ENCODE measurements at places on chromosomes 2 and 18.

DNA sequence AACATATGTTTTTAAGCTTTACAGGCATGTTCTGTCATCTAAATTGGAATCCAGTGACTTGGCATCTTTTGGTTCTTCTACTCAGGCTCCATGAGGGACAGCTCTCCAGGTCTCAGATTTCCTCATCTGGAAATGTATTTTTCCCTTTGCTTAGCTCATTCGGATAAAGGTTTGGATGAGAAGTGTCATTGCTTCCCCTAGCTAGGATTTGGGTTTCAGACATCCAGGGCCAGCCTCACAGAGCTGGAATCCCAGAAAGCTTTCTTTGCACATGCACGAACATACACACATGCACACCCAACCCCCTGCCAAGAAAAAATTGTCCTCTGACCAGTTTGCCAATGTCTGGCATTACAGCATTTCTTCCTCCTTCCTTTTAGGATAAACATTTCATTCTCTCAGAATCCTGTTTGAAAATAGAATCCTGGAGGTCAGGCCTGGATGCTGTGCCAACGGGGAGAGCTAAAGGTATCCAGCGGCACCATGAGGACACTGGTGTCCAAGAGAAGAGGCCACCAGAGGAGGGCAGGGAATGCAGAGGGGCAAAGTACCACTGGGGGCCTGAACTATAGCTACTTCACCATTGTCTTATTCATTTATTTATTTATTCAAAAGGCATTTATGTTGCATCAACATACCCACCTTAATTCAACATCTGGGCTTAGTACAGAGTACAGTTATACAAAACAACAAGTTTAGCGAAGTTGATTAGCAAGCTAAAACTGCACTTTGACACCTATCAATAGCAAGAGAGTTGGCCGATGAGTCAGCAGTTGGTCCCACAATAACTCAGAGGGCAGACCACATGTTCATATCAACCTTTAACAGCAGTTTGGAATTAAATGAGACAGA lies 97.9 kb upstream of the ATL2 start:
- no peak for DNase-seq

DNA sequence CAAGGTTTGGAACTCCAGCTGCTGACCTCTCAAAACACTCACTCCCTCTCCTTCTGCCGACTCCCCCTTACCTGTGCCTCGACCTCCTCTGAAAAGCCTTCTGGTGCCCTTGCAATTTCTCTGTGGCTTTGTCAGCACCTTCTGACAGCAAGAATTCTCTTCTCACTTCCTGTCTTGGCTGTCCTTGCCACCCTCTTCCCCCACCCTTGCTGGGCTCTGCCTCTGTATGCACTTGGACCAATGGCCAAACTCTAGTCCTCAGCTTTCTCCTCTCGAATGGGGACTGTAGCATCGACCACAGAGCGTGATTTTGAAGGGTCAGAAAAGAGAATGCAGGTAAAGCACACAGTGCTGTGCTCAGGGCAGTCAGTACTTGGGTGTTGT lies 99.0 kb downstream of the HS1BP3 start:
- DNase-seq: no peak

GRCh38 chr2:19114754-19115231 lies 243.6 kb downstream of the OSR1 start:
- no peak for DNase-seq

DNA sequence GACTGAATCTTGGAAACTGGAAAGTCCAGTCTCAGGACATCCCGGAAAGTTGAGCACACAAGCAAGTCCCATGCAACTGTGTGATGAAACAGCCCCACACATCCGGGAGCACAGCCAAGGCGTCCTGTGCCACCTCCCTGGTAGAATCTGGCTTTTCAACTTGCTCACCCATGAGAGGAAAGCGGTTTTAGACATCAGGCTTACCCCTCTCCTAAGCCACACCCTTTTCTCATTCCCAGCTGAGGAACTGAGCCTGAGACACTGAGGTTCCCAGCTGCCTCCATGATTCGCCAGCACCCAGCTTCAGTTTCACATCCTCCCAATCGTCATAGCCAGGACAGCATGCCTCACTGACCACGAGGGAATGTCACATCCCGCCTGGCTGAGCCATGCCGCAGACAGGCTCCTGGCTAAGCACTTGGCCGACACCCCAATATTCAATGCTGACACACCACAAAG lies 60.3 kb downstream of the STEAP3 start:
- no peak for DNase-seq

DNA sequence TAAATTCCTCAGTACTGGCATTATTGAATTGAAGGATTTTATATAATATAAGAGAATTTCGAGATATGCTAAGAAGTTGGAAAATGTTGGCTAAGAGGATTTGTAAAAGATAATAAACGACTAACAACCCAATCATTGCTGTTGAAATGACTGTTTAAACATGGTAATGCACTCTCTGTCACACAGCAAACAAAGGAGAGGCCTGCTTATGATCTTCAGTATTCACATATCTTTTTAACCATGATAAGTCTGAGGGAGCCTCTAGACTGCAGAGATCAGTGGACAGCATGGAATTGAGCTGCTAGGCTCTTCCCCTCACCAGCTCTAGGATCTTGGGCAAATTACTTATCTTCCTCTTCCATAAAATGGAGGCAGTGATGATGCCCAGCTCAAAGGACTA lies 2.7 kb downstream of the KCTD18 start:
- DNase-seq: no peak

DNA sequence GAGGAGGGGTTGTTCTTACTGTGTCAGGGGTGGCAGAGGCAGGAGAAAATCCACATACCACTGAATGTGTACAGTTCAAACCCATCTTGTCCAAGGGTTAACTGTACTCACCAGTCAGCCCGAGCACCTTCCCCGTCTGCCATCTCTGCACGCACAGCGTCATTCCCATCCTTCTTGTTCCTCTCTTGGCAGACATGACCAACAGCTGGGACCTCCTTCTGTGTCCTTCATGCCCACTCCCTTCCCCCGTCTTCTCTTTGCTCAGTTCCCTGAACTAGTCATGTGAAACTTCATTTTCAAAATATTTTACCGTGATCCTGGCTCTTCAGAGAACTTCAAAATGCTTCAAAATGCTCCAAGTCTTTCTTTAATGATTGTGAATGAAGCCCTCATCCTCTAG lies 92.0 kb downstream of the FARSB start:
- DNase-seq: no peak

- no peak for DNase-seq
Observed at GRCh38 chr18:50644807-50645206, 84.9 kb downstream of the MAPK4 start.

GRCh38 chr2:73112913-73113854 lies at the start of gene RAB11FIP5:
Gene RAB11FIP5, minus strand, starts transcription at chr2:73112948. Its CDS starts 171 bp downstream, at chr2:73112777.
- DNase-seq: peak; percentile 79

DNA sequence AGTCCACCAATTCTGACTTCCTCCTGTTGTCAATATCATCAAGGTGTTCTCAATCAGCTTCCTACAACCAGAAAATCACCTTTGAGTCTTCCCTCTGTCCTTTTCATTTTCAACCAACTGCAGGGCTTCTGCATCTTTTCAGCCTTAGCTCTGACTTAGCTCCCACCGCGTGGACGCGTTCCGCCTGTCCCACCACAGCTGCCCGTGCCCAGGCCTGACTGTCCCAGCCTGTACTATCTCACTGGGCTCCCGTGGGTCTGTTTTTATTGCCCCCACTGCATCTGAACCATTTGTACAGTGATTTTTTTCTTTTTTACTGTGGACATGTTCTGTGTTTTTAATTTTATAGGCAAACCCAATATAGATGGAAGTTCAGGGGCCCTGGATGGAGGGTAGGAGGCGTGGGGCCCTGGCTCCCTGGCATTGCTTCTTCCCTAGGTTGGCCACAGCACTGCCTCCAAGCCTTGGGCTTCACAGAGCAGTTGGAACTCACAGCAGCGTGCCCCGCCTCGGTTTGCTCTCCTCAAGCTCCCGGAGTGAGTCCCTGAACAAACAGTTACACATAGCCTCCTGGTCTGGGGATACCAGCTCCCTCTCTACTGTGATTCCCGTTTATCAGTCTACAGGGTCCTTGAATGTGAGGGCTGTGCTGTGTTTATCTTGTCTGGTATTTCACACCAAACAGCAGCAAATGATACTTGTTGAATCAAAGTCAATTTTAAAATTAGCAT lies 280.6 kb upstream of the PXDN start:
- no peak for DNase-seq

- DNase-seq: no peak
Observed at GRCh38 chr2:226641008-226641407, 158.6 kb downstream of the IRS1 start.

- DNase-seq: no peak
Observed at GRCh38 chr2:235966396-235966795, 201.8 kb downstream of the GBX2 start.

DNA sequence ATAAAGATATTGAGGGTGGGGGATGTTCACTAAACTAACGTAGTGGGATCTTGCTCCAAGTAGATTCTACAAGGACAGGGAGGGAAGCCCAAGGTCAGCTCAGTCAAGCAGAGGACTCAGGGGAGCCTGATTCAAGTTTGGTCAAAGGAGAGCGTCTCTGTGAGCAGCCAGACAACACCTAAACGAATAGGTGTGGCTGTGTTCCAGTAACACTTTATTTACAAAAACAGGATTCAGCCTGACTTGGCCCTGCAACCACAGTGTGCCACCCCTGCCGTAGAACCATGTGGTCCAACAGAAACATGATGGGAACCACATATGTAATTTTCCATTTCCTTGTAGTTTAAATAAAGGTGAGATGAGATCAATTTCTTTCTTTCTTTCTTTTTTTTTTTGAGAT lies 18.1 kb upstream of the FZD5 start:
- DNase-seq: no peak

- DNase-seq: no peak
Observed at GRCh38 chr2:176521878-176522670, 252.8 kb downstream of the MTX2 start.

DNA sequence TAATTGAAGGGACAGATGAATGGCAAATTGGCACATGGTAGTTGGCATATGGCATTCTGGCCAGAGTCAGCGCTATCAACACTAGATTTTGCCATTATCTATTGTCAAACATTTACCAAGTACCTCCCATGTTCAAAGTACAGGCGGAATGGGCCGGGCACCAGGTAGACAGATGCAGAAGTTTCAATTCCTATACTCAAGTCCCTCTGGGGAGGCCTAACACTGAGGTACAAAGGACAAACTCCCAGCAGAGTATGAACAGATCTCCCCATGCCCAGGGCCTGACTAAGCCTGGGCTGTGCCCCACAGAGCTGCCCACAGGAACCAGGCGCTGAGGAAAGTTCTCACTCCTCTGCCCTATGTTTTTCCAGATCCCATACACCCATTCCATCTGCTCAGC lies 257.5 kb upstream of the KLHL29 start:
- DNase-seq: peak; percentile 79

GRCh38 chr2:205582366-205582765 lies 99.9 kb upstream of the NRP2 start:
- no peak for DNase-seq

DNA sequence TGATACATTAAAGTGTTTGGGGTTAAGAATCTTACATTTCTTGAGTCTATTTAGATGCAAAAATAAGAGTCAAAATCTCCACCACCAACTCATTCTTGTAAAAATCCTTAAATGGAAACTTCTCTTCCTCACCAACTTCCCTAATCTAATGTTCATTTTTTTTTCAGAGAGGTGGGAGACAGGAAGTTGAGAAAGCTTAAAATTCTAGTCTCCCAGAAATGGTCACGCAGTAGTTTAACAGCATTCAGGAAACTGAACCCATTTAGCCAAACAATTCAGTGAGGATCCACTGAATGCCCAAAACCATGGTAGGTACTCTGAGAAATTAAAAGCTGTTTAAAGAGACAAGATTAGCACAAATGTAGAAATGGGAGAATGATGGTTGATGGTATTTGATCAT lies 69.0 kb downstream of the TXNL1 start:
- no peak for DNase-seq

DNA sequence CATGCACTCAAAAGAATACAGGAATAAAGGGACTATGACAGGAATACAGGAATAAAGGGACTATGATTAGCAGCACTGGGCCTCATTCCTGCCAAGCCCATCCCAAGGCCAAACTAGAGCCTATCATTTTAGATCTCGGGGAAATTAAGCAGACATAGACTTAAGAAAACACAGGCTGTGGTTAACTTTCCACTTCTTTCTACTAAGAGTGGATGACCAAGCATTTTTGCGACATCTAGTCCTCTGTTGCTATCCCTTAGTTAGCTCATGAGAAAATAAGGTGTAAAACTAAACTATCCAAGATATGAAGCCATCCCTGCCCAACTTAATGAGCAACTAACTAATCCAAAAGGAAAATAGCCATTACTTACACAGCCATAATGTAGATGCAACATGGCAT lies 5.9 kb downstream of the LYPD1 start:
- no peak for DNase-seq

GRCh38 chr2:192069417-192069816 lies 125.3 kb downstream of the TMEFF2 start:
- DNase-seq: no peak

- DNase-seq: no peak
Observed at GRCh38 chr2:48397846-48398245, 132.1 kb upstream of the STON1 start.

DNA sequence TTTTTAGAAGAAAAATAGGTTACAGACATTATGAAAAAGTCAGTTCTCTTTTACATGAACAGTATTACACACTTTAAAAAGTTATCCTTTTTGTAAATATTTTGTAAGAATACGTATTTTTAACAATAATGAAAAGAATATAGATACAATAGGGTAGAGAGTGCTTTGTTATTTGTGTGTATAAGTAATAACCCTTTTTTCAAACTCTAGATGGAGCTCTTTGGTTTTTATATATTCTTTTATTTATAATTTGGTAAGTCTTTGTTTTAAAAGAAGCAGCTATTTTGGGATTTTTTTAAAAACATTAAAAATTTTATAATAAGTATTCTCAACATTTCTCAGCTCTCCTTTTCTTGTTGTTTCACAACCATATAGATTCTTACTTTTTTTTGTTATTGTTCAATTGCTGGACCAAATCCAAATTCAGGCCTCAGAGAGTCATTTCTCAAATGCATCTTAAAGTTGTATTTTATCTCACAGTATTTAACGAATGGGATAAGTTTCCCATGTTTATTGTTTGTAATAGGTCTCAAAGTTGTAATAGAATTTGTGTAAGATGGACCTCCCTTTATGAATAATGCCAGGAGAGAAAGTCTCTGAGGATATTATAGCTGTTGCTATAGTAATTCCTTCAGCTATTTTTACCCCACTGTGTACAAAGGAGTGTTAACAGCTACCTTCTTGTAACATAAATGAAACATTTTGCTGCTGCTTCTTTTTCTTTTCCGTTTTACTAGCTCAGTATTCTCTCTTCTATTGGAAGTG lies 46.4 kb downstream of the ACYP2 start:
- DNase-seq: no peak

GRCh38 chr2:68789603-68790002 lies 55.0 kb downstream of the ARHGAP25 start:
- DNase-seq: no peak

DNA sequence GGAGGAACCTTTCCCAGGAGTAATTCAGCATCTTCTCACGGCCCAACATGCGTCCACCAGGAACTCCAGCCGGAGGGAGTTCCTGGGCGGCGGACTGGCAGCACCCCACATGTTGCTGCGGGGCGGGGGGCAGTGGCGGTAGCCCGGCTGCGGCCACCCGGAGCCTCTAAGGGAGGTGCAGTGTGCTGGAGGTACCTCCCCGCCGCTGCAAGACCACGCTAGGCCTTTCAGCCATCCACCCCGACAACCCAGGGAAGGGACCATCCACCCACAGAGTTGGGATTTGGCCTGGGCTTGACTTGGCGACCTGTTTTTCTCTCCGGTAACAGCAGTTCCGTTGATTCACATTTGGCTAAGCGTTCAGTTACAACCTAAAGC lies 625 bp downstream of the LYPD6 start:
- no peak for DNase-seq

- DNase-seq: no peak
Observed at GRCh38 chr2:136666-137065, 90.4 kb upstream of the FAM110C start.

- no peak for DNase-seq
Observed at GRCh38 chr2:20175267-20175666, 49.7 kb downstream of the SDC1 start.

Measured in body of pancreas (tissue), 4 donors.